ENCODE measurements at places on chromosomes 5 and 9. TPM values are rescaled to one million over a fixed set of nuclear protein-coding genes. Genes with fewer than 3 reads are reported as not detected.

GRCh38 chr5:149754172-149754880, 24.2 kb downstream of the PPARGC1B start:
- peak; percentile 5 for DNase-seq

DNA sequence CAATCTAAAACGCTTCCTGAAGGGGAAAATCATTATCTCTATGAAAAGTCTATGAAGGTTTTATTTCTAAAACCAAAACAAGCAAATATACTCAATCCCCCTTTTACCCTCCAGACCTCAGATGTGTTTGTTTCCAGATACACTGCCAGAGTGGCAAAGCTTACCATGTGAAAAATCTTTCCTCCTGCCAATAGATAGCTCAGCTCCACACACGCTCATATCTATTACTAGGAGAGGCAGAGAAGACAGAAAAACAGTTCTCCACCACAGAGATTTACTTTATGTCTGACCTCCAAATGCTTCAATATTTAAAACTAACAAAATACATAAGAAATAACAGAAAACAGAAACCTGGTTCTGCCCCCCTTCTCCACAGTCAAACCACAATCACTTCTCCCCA, 7.0 kb downstream of the IRX2 start:
- no peak for DNase-seq

DNA sequence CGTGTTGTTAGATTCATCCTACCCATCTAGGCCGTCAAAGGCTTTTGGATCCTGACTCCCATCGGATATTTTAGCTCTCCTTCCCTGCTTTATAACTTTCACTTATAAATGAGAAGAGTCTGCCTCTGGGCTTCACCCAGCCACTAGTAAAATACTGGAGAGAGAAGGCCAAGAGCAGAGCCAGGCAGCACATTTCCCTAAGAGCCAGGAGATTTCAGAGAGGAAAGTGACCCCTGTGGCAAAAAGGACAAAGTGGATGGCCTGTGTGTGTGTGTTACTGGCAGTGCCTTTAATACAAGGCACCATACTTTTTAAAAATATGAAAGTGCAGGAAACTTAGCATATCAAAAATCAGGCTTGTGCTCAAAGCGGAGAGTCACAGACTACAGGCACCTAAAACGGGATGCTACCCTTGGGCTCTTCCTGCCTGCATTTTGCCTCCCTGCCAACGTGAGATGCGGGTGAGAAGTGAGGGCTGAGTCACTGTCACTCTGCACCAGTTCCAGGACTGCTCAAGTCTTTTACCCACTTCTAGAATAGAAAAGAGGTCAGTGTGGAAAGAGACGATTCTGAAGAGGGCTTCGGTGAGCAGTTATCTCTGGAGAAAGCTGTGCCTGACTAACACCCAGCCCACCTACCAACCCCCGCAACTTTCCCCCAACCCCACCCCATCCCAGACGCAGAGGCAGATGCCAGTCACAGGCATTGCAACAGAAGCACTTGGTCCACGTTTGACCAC, 15.9 kb downstream of the NFIL3 start:
- DNase-seq: no peak

DNA sequence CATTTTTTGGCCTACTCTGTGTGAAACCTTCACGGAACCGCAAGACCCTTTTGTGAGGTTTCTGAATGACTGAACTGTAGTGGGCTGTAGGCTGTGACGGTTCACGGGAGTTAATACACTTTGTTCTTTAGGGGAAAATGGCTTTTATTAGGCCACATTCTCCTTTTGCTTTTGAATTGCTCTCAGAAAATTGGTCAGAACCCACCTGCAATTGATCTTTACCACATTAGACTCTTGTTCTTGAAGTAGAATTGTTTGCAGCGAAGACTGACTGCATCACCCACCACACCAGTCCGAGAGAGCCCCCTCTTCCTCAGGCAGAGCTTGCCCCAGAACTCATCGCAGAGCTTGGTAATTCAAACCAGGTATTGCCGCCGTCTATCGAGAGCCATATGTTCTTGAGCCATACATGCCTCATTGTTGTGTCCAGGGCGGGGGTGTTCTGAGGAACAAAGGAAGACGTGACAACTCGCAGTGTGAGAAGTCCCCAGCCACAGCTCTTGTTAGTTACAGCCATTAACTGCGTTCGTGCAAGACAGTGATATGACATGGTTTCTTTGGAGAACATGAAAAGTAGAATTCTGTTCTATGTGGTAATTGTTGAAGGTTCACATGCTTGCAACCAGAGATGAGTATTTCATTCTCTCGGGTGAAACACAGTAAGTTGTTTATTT, 166.4 kb upstream of the OTULINL start:
- DNase-seq: no peak

GRCh38 chr5:156201788-156202403, 125.1 kb upstream of the SGCD start:
- no peak for DNase-seq

DNA sequence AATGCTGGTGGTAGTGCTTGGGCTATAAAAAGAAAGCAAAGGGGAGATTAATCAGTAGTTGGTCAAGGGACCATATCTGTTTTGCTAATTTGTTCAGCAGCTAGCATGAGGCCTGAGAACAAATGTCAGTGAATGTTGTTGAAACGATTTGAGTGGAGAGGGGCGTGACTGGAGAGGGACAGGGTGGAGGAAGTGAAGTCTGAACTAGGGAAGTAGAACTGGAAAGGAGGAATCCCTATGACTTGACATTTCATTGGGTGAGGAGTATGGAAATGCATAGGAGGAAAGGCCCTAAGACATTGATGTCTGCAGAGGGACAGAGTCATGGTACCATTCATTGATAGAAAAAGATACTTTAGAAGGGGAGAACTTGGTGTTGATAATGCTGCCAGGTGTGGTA, 19.7 kb downstream of the TLE4 start:
- no peak for DNase-seq

GRCh38 chr5:9209846-9210492, 335.9 kb downstream of the SEMA5A start:
- DNase-seq: no peak

DNA sequence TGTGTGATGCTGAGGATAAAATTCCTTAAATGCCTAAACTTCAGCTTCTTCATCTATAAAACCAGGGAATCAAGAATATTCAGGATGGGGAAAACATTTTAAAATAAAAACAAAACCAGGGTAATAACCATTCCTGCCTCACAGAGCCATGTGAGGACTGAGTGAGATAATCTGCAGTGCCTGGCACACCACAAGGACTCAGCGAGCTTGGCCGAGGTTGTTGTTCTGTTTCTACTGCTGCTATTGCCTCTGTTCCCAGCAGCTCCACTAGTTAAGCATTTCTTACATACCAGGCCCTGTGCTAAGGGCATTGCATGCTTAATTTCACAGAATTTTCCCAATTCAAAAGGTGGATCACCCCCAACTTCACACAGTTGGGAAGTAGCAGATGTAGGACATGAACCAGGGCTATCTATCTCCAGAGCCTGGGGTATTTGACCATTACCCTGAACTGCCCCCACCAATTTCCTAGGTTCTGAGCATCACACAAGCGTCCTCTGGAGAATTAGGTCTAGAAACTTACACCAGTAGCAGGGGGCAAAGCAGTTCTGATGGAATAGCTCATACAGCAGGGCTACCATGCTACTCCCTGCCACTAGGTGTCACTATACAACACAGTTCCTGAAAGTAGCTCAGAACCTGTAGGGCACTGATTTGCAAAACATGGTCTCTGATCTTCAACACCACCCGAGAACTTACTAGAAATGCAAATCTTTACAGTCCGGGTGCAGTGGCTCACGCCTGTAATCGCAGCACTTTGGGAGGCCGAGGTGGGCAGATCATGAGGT, 74.3 kb downstream of the LRSAM1 start:
- DNase-seq: no peak

DNA sequence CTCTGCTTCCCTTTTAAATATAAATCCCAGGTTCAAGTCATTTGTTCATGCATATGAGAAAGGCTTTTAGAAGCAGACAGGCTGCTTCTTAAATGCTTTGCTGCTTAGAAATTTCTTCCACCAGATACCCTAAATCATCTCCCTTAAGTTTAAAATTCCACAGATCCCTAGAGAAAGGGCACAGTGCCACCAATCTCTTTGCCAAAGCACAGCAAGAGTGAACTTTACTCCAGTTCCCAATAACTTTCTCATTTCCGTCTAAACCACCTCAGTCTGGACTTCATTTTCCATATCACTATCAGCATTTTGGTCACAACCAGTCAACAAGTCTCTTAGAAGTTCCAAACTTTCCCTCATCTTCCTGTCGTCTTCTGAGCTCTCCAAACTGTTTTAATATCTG, 679.8 kb upstream of the FTMT start:
- no peak for DNase-seq

DNA sequence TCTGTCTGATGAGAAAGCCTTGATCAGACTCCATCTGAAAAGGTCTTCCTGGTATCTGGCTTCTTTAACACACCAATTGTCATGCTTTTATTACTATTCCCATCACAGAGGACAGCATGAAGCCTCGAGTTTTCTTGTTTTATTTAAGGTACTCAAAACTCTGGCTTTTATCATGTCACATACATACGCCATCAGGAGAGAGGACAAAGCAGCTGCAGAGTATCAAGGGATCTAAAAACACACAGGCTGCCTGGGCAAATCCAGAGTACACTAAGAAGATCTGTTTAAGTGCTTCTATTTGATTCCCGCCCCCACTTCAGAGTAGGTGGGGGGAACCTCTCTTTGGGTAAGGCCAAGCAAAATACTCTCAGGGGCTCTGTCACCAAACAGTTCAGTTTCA, 277.2 kb downstream of the SPOCK1 start:
- DNase-seq: no peak

DNA sequence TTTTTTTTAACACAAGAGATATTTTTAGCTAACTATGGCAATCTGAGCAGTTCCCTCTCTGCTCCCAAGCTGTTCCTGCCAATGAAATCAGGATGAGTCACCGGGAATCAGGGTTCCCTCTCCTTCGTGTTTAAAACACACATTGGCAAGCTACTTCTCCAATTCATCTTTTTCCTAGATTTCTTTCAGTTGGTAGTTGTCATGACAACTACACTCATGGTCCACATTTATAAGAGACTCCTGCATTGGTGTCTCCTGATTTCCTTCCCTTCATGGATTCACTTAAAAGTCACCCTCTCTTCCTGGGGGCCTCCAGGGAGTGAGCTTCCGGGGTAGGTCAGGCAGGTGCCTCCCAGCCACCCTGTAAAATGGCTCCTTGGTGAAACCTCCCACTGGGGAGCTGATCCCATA, 72.3 kb upstream of the NIPAL4 start:
- peak; percentile 86 for DNase-seq

- DNase-seq: no peak
Measured at GRCh38 chr9:35029852-35030251, 40.3 kb downstream of the DNAJB5 start.

GRCh38 chr5:139543423-139543991, 17.6 kb upstream of the UBE2D2 start:
- DNase-seq: peak; percentile 69

DNA sequence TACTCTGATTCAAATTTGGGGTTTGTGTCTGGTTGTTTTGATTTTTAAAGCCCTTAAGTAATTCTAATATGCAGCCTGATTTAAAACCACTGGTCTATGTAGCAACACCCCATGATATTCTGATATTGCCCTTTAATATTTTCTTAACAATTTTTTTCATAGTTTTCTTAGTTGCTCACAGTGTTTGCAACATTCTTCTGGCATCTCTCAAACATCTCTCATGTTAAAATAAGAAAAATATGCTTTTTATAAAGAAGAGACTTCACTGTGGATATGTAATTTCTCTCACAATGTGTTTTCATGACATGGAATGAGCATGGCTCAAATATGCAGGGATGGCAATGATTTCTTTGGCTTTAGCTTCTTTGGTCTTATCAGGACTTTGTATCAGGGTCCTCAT, 183.7 kb downstream of the TAF11L14 start:
- no peak for DNase-seq

DNA sequence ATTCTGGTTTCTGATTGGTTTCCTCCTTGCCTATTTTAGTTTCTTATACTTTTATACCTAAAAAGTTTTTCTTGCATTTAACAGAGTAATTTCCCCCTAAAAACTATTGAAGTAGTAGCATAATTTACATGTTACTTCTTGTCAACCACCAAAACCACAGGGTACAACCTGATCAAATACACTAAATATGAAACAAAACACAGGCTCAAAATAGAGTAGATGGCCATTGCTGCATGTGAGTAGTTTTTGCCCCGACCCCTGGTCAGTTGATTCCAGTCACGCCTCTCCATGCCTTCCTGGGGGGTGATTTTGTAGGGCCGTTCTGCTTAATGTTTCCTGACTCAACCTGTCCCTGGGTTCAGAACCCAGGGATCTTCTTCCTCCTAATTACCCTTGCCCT, 101.8 kb downstream of the TLE4 start:
- no peak for DNase-seq

GRCh38 chr5:65577141-65577540, 14.0 kb downstream of the PPWD1 start:
- no peak for DNase-seq

SLC2A6 gene
- total RNA-seq: 2.3 TPM

TAF11L13 gene
- total RNA-seq: not detected

AKNA gene
- 18.6 TPM for total RNA-seq

NUDT12 gene
- 18.8 TPM for total RNA-seq

SLC34A3 gene
- not detected for total RNA-seq

PRRX2 gene
- 0.49 TPM for total RNA-seq

CD72 gene
- 0.36 TPM for total RNA-seq

SGCD gene
- total RNA-seq: 8.2 TPM

CYSRT1 gene
- not detected for total RNA-seq

DND1 gene
- total RNA-seq: not detected

PCDHA1 gene
- not detected for total RNA-seq

ATOSB gene
- 10.5 TPM for total RNA-seq

CCNO gene
- total RNA-seq: not detected

SYK gene
- 7.8 TPM for total RNA-seq

SPINK4 gene
- total RNA-seq: not detected

SPATA31C1 gene
- total RNA-seq: not detected

Measured in sigmoid colon (tissue), 7 donors.